T-helper 22 cell (primary cell): ENCODE measurements at places on chromosomes 4 and X.

GRCh38 chr4:40662962-40663604, 33.4 kb upstream of the RBM47 start:
- no peak for DNase-seq

GRCh38 chrX:109533005-109533404, 3.6 kb upstream of the NXT2 start:
- DNase-seq, result no peak

GRCh38 chr4:11470438-11471045, 41.8 kb upstream of the HS3ST1 start:
- no peak for DNase-seq

DNA sequence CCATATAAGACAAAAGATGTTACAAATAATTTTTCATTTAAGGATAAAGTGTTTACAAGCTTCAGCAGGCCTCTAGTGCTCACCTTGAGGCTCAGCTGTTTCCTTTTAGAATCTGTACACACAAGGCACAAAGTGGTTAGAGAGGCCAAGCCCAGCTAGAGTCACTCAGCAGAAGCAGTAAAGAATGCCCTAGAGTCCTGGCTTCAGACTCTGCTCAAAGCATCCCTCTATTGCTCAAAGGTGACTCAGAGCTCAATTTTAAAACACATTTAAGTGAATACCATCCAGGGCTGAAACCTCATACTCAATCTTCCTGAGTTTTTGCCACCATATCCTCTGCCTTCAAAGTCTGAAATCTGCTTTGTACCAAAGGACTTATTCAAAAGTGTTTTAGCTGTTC, 22.6 kb upstream of the PHF8 start:
- DNase-seq, result no peak

DNA sequence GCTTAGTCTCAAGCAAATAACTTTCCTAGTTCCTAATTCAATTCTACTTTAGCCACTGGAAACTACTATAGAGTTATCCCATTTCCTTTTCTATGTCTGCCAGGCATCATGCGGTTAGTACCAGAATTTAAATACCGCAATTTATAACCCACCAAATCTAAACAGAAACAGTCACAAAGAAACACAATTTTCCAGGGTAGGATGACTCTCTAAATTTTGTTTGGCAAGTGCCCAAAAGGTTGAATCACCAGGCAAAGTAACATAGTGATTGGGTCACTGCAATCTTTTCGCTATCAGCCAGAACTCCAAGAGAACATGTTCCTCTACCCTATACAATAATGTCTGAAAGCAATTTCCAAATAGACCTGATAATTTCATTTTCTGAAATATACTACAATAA, 240.2 kb upstream of the GRIA3 start:
- DNase-seq, result no peak

DNA sequence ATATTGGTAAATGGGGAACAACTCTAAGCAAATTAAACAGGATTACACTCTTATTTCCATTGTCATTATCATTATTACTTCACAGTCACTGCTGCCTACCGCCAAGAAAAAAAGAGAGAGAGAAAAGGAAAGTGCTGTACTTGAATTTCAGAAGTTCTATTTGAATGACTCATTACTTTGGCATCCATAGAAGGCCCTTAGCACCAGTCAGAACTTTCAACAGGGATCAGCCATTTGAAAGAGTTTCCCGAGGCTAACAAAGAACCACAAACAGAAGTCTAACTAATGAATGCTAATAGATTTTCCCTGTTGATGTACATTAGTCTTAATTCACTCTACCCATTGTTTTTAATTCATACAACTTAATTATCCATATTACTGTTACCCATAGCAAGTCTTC, 116.3 kb downstream of the SHROOM4 start:
- no peak for DNase-seq
